Right ventricle myocardium superior (tissue), 1 donor: ENCODE measurements at places on chromosomes 2 and 18. TPM values are rescaled to one million over a fixed set of nuclear protein-coding genes. Genes with fewer than 3 reads are reported as not detected.
A peak's percentile ranks its signal among the peaks of the same experiment; 100 is the strongest.

DNA sequence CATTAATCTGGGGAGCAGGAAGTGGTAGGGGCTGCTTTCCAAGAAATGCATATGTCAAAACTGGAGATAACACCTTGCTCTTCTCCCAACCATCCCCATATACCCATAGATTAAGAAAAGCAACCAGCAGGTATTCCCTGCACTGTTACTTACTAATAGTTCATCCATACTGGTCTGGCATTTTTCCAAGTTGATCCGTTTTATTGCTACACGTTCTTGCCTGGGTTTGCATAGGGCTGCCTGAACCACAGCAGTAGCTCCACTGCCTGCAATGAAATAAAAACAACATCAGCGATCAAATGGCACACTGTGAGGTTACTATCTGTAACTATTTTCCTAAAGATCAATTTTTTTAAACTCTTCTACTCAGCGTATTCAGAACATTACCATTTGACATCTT, 65.6 kb downstream of the STK39 start:
- DNase-seq, result no peak

- no peak for DNase-seq
Measured at GRCh38 chr18:51391731-51392130, 194.2 kb upstream of the MEX3C start.

- DNase-seq, result peak; percentile 52
Measured at GRCh38 chr2:128282976-128283810, 35.5 kb downstream of the HS6ST1 start.

DNA sequence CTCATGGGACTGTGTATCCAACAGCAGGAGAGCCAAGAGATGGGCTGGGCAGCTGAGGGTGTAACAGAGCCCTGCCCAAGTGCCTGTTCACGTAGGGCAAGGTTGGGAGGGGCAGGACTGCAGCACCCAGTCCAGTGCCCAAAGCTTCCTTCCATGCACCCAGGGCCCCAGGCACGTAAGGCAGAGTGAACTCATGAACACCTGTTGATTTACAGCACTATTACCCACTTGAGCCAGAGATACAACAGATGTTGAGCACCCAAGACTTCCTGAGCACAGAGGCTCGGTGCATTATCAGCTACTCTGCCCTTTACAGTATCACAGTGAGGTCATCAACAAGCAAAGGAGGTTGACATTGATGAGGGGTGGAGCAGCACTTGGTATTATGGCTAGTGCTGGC, 50.2 kb upstream of the FHL2 start:
- DNase-seq, result no peak

The FARSB gene
- 15.8 TPM for total RNA-seq

DNA sequence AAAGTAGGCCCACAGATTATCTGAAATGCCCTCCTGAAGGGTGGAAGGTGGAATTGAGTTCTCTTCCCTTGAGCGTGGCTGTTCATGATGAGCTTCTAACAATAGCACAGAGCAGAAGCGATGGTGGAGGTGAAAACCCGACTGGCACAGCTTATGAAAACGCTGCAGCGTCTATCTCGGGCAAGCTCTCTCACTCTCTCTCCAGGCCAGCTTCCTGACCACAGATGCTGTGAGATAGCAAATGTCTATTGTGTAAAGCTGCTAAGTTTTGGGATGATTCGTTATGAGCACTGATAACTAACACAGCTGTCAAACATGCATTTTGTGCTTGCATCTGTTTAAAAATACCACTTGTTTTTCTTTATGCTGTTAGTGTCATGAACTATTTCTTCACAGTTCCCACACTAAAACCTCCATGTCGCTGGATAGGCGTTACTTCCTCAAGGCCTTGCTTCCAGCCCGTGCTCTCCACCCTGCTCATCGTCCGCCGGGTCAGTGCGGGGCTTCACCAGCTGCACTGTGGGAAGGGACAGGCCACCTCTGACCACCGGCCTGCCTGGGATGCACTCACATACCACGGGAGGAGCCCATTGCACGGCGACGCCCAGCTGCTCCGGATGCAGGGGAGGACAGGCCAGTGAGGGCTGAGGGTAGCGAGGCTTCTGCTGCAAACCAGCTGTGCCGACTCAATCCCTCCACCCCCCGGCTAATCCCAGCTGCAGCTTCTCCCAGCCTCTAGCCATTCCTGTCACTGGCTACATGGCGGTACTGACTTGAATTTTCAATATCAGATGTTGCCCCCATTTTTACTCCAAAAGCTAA, 60.0 kb upstream of the OTOS start:
- DNase-seq, result no peak

DNA sequence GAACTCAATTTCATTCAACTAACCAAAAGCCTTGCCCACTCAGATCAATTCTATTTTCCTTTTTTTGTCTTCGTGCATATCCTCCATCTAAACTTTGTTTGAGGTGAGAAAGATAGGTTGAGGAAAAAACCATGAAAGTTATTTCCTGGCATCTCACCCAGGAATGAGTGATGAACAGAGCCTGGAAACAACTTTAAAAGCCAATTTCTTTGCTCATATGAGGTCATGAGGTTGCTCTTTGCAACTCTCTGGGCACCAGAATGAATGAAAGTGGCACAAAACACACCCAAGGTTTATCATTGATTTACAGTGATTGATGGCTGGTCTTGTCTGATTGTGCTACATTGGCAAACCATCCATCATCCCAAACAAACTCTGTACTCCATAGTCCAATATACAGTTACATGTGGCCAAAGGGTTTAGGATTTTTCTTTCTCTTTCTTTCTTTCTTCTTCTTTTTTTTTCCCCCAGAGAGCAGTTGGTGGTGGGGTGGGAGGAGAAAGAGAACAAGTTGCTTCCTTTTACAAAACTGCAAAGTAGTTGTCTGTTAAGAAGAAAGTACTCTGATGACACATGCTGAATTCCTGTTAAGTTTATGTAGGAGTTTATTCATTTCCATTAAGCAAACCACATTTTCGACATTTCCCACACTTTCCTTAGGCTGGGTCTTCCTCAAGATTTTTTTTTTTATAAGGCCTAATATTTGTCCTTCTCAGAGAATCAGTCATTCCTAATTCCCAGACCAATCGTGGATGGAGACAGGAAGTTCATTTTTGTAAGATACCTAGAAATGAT, 575.9 kb upstream of the ZEB2 start:
- DNase-seq, result no peak

DNA sequence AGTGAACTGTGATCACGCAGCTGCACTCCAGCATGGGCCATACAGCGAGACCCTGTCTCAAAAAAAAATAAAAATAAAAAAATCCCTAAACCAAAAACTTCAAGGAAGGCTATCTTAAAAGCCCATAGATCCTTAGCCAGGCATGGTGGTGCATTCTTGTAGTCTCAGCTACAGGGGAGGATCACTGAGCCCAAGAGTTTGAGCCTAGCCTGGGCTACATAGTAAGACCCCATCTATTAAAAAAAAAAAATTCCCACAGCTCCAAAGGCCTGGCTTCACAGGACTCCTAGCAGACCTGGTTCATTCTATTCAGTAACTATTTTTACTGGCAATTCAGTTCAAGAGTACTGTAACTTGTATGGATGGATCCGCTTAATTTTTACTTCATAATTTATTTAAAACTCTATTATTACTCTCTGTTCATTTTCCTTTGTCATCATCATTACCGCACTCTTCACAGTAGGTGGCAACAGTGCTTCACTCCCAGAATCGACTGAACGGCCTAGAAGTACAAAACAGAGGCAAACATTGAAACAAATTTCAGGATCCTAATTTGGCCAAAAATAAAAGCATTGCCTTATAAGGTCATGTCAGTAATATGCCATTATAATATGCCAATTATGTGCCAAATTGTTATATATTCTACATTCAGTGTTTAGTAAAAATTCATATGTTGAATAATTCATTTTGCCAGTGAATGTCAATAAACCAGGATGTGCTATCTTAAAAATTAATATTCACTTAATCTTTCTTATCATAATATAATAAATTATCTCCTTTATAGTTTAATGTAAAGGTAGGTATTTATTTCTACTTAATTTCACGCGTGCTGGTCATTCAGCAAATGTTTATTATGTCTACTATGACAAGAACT, 14.3 kb upstream of the STAM2 start:
- DNase-seq, result no peak

DNA sequence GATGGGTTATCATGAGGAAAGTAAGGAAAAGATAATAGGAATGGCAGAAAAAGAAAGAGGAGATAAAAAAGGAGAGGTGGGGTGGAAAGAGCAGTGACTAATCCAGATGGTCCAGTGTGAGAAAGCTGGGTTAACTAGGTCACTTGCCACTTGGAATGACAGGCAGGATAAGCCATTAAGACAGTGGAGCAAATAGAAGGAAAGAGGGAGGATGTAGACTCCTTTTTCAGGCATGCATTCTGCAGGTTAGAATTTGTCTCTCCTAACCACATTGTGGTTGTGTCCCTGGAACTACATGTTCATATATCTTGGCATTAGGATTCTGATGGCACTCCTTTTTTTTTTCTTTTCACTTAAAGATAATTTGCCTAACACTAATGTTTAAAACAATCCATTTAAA, 13.4 kb upstream of the NEMP2 start:
- no peak for DNase-seq

- no peak for DNase-seq
Measured at GRCh38 chr2:60495041-60495625, 58.3 kb downstream of the BCL11A start.
